ENCODE measurements at places on chromosomes 1 and 21.
A peak's percentile ranks its signal among the peaks of the same experiment; 100 is the strongest.

GRCh38 chr21:46636181-46636512 is 673 bp downstream of the PRMT2 start:
- no peak for DNase-seq

DNA sequence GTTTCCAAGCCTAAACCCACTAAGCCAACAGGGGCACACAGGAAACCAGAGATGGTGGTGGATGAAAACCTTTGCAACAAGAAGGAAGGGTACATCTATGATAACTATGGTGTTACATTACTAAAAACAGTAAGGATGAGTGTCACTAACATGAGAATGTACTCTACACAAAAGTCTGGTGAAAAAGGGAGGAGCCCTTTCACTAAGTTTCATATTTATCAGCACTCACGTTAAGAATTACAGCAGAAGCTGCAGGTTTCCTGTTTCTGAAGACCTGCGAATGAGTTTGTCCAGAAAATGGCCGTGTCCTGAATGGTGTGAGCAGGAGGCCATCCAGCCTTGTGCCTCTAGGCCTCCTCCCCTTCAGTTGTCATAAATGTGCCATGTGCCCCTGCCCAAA is 17.8 kb downstream of the ABCG1 start:
- DNase-seq = no peak

GRCh38 chr1:38026592-38027200 is 14.2 kb downstream of the UTP11 start:
- no peak for DNase-seq

- DNase-seq = no peak
These were observed 36.7 kb upstream of the COP1 start for GRCh38 chr1:176243746-176244145.

DNA sequence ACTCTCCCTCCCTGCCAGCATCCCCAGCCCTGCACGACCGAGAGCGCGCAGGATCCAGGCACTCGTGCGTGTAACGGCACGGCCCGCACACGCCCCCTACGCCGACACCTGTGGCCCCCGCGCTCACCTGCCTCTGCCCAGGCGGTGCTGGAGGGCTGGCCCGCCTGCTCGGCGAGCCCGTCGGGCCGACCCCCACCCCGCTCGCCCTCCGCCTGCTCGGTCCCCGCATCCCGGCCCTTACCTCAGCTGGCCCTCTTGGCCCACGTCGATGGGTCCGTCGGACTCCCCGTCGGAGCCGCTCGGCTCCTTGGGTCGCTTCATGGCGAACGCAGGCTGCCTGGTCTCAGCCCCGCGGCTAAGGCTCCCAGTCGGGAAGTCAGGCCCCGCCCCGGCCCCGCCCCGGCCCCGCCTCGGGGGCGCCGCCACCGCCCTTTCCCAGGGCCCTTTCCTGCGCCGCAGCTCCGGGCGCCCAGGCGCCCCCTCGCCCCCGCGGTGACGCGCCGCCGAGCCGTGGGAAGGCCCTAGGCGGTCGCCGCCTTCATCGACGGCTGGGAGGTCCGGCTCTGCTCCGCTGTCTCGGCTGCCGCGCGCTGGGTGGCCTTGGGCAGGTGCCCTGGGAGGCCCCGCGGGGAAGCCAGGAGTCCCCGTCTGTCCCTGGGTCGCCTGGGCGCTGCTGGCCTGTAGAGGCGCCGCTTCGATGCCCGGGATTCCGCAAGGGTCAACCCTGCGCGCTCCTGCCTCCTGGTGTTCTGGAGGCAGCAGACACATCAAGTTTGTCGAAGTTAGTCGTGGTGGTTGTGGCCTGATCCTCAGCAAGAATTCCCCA is at the start of gene HEYL:
HEYL (minus strand) TSS at position 339 of the 826 bp plus-strand sequence; CDS start at position 321, 18 bp downstream.
- peak; percentile 98 for DNase-seq

GRCh38 chr21:36589352-36589971 is 109.5 kb upstream of the SIM2 start:
- no peak for DNase-seq

GRCh38 chr1:118927427-118928187 is 60.5 kb downstream of the TBX15 start:
- DNase-seq = no peak

DNA sequence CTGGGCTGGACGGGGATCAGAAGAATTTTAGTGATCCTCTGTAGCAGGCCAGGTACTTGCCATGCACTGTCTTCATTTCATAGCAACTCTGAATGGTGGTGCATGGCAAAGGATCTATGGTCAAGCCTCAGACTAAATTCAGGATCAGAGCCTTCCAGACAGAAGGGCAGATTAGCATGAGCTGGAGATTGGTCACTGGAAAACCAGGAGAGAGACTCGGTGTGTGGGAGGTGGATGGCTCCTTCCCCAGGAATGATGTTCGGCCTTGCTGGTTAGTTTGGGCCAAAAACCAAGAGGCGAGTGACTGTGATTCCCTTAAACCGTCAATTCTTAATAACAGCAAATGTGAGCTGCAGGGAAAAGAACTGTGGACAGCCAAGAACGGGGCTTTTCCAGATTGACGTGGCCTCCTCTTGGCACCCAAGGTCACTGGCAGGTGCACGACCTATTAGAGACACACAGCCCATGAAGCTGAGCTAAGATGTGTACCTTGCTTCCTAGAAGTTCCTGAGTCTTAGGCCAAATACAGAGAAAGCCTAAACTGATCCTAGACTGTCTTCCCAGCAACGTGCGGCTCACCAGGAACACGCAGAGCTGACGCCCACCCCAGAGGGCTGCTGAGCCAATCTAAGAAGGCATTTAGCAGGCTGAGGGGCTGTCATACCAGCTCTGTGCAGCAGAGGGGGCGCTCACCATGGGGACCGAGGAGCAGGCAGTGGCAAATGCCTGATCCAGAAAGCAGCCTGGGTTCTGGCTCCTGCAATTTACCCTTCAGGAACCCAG is 18.5 kb downstream of the ALDH4A1 start:
- peak; percentile 6 for DNase-seq

- no peak for DNase-seq
These were observed 1.3 kb downstream of the USF1 start for GRCh38 chr1:161044535-161044907.

GRCh38 chr1:22184892-22185612 is 42.2 kb upstream of the WNT4 start:
- peak; percentile 75 for DNase-seq

DNA sequence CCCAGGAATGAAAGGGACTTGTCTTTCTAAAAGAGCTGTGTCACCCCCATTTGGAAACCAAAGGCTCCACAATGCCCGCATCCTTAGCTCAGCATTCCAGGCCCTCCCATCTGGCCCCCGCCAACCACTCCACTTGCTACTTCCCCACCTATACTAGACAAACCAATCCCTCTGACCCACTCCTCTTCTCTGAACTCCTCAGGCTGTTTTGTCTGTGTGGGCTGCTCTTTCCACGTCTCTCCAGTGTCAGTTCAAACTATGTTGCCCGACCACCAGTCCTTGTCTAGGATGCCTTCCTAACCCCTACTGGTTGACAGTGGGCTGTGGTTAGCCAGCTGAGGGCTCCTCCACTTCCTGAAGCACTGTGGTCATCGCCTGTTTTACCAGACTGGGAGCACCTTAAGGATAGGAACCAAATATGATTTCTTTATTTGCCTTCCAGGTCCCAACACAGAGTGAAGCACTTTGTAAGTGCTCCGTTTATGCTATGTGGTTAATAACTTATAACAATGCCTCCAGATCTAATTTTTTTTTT is 8.1 kb upstream of the COA7 start:
- DNase-seq = no peak

DNA sequence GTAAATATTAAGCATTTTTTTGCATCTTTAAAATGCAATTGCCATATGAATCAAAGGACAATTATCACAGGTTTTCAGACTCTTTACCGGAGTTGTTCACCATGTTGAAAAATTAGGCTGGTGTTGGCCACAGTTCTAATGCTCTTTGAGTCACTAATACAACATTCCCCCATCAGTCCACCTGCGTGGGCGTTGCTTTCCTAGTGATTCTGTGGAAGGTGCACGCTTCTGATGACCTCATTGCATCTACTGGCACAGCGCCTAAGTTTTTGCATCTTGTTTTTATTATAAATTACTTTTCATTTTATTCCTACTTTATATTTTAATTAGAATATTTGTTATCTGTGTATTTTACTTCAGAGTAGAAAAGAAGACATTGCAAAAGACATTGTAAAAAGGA is 4.7 kb upstream of the F5 start:
- DNase-seq = no peak

GRCh38 chr21:35559829-35560225 is 500.5 kb downstream of the SETD4 start:
- no peak for DNase-seq

GRCh38 chr21:42118901-42119300 is 47.8 kb downstream of the UMODL1 start:
- DNase-seq = no peak

GRCh38 chr1:18743233-18743632 is 112.6 kb downstream of the PAX7 start:
- DNase-seq = no peak
